ENCODE measurements at places on chromosomes 1 and 21.

DNA sequence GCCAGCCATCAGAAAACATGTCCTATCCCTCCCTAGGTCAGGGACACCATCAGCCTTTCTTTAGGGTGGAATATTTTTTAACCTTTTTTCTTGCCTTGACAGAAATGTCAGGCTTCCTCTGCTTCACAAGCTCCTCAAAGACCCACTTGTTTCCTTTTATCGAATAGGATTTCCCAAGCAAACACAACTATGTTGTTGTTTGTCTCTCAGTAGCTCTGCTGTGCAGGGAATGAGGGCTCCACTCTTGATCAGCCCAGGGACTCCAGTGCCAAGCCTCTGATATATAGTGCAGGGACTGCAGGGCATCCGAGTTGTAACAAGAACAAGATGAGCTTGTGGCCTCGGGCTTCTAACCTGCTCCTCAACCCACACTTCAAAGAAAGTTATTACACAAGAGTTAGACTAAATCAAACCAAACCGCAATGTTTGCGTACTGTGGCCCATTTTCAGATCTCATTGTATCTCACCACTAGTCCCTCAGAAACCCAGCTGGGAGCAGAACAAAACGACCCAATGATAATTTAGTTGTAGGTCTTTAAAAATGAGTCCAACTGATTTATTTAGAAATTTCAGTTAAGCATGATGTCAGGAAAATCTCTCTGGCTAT lies 108.1 kb downstream of the ATG4C start:
- DNase-seq, result no peak

GRCh38 chr1:227735539-227736285 lies 477 bp downstream of the SNAP47 start:
- DNase-seq, result no peak

DNA sequence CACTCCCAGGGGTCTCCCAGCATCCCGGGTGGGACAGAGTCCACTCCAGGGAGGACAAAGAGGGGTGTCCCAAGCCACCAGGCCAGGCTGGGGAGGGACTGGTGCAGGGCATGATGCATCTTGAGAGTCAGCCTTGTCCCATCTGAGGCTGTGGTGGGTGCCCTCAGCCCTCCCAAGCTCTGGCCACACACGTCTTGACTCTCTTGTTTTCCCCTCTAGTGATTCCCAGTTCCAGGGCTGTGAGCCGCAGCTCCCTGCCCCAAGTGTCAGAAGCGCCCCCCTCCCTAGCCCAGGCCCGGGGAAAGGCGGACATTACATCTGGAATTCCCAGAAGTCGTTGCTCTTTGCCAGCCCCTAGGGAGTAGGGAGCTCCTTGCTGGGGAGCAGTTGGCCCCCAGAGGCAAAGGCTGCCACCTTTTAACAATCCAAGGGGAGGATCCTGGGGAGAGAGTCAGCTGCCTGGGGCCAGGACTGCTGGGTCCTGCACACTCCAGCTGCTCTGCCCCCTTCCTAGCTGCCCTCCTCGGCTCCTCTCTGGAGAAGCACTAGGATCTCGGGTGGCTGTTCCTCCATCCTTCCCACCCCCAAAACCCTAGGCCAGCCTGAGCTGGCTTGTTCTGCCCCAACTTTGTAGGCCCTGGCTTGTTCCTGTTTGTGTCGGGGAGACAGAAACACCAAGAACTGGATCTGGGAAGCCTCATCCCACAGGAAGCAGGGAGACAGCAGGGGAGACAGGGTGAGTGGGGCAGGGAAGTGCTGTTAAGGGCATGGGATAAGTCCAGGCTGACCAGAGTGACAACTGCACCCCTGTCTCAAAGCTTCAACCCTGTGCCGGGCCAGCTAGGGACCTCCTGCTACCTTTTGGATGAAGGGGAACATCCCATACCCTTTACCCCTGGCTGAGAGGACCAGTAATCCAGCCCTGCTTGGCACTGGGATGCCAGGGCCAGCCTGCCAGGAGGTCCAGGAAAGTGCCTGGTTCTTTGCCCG lies 3.2 kb upstream of the PTPN7 start:
- no peak for DNase-seq

- no peak for DNase-seq
These were observed 45.1 kb downstream of the SCCPDH start for GRCh38 chr1:246769306-246769705.

- DNase-seq, result no peak
These were observed 45.2 kb downstream of the AK4 start for GRCh38 chr1:65193129-65193695.

DNA sequence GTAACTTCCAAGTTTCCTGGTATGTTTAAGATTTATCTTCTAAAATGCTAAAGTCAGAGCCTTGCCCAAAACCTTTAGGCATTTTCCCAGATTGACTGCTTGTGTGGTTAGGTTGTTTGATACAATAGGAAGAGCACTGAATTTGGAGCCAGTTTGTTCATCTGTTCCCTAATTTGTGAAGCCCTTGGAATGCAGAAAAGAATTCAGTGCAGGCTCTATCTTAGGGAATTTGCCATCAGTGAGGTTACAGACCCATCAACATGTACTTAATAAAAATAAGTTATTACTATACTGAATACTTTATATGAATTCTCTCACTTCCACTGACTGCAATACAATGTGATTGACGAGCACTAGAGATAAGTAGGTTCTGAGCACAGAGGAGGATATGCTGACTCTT lies 120.2 kb downstream of the PIK3R3 start:
- DNase-seq, result no peak

GRCh38 chr1:235913311-235913710 lies 46.6 kb upstream of the LYST start:
- DNase-seq, result no peak

GRCh38 chr1:63831409-63831808 lies 57.6 kb downstream of the ROR1 start:
- no peak for DNase-seq

DNA sequence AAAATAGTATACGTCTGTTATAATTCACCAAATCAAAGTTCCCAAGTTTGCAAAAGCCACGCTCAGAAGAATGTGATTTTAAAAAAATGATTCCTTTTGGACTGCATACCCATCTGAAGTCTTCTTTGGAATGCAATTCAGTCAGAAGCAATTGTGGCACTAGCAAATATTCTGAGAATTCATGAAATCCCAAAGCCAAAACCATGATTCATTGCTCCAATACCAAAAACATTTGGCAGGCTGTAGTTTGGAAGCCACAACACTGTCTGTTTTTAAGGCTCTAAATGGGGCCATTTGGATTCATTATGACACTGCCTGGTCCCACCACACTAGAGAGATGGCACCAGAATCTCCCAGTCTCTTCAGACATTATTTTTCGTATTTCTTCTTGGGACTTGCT lies 21.8 kb upstream of the LRRC53 start:
- no peak for DNase-seq

- no peak for DNase-seq
These were observed 48.6 kb upstream of the PCBP3 start for GRCh38 chr21:45594721-45595489.

- DNase-seq, result no peak
These were observed 12.2 kb upstream of the FAM167B start for GRCh38 chr1:32234792-32235191.

GRCh38 chr1:214280386-214281020 lies 456 bp upstream of the SMYD2 start:
- peak; percentile 22 for DNase-seq

GRCh38 chr1:12001249-12001917 lies 17.9 kb upstream of the MIIP start:
- no peak for DNase-seq

DNA sequence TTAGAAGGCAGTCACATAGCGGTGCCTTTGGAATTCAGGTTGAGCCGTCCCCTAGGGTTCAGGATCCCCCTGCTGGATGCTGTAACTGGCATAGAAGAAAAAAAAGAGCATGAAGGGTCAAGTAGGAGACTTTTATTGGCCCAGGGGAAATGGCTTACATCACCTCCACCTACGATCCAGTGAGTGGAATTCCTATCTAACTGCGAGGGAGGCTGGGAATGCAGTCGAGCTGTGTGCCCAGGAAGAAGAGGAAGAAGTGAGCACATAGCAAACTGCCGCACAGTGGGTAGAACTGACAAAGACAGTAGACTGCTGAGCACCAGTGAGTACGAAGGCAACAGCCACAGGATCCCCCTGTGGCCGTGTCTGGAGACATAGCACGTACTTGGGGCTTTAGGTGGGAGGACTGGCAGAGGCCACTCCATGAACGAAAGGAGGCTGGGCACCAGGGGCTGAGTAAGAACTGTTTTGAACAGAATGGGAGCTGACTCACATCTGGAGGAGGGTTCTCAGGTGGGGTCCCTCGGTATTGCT lies 79.2 kb downstream of the RNF220 start:
- DNase-seq, result no peak

- DNase-seq, result no peak
These were observed 29.4 kb downstream of the MRPL37 start for GRCh38 chr1:54229281-54229891.

GRCh38 chr1:59494145-59494833 lies 197.4 kb downstream of the FGGY start:
- DNase-seq, result no peak

DNA sequence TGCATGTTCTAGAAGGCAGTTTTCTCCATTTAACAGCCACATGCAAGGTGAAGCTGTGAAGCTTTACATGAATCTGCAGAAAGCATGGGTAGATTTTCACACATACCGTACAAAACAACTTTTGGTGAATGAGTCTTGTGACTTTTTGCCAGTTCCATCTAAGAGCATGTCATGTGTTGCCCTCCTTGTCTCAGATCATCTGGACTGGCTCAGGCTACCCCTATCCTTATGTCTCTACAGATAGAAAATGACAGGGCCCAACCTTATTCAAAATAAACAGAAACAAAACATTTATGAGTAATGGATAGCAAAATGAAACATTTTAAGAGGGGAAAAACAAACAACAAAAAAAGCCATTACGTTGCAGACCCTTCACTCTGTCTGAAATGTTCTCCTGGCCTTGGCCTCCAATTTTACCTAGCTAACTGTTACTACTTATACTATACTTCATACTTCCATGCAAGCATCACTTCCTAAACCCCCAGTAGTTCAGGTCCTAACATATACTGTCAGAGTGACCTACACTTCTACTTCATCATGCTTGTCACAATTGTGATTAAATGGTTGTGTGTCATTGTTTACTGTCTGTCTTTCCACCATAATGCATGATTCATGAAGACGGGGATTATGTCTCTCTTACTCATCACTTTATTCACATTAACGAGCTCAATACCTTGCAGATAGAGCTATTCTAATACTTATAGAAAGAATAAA lies 39.0 kb downstream of the LRRC8C start:
- DNase-seq, result no peak

DNA sequence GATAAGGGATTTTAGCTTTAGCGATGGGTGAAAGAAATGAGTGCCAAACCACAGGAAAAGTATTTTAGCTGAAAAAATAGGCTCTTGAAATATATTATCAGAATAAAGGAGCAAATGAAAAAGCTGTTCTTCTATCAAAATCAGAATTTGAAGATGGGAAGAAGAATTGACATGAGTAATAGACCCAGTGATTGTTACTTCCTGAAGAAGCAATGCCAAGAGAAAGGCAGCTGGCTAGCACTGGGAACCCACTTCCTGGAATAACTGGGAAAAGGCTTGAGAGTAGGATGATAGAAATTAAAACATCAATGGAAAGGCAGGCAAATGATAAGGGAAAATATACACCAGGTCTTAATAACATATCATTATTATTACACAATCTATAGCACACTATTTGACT lies 29.9 kb upstream of the LYPLAL1 start:
- no peak for DNase-seq

GRCh38 chr1:4118746-4119515 lies 218.9 kb upstream of the C1orf174 start:
- no peak for DNase-seq

GRCh38 chr1:65054481-65054880 lies 88.1 kb upstream of the JAK1 start:
- no peak for DNase-seq

GRCh38 chr1:47756411-47756810 lies 240.8 kb downstream of the TRABD2B start:
- no peak for DNase-seq

DNA sequence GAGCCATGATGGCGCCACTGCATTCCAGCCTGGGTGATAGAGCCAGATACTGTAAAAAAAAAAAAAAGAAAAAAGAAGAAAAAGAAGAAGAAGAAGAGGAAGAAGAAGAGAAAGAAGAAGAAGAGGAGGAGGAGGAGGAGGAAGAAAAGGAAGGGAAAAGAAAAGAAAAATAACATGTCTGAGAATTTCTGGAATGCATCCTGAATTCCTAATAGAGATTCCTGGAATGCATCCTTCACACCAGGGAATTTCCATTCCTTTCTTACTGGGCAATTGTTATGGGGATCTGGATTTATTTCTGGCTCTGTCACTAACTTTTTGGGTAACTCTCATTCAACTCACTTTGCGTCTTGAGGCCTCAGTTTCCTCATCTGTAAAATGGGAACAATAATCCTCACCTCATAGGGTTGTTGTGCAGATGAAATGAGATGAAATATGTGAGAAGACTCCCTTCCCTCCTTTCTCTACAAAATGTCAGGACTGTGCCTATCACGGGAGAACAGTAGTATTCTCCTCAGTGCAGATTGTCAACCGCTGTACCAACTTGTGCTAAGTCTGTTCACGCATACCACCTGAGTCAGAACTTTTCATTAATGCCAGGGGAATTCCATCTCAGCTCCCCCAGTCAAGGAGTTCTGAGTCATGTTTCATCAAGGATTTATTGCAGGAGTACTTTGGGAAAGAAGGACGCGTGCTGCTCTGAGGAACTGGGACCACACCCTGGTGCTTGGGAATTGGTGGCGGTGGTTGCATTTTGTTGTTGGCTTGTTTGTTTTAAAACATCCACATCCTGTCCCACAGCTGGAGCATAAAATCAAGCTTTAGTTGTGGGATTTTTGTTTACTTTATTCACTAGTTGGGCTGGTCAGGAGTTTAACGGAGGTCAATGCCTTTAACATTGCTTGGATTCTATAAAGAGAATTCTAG lies 42.4 kb upstream of the ROR1 start:
- DNase-seq, result no peak

DNA sequence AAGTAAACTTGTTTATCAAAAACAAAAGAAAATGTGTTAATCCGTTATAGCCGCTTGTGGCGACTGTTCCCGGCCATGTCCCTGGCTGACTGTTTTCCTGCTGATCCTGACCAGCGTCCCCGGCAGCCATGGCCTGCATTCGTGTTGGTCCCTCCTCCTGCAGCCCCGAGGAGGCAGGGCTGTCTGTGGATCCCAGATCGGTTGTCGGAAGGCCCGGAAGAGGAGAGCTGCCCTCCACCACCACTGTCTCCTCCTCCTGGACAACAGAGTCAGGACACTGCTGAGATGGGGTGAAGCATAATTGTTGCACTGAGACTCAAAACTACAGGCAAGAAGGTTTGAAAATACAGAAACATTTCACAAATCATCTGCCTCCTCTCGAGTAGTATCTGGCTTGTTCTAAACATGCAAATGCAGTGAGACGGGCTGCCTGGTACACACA lies 3.6 kb upstream of the MXRA8 start:
- DNase-seq, result no peak
